ENCODE measurements at places on chromosomes 7 and 10.

GRCh38 chr7:15784694-15785030, 98.2 kb upstream of the MEOX2 start:
- no peak for DNase-seq

- no peak for DNase-seq
Measured at GRCh38 chr7:155667241-155667829, 22.9 kb downstream of the RBM33 start.

GRCh38 chr10:51772387-51772786, 73.0 kb upstream of the CSTF2T start:
- DNase-seq = no peak

- no peak for DNase-seq
Measured at GRCh38 chr10:47198221-47198620, 101.8 kb upstream of the GDF10 start.

GRCh38 chr10:64113375-64113774, 592.2 kb downstream of the REEP3 start:
- DNase-seq = no peak

- DNase-seq = no peak
Measured at GRCh38 chr7:137618748-137619147, 228.0 kb downstream of the DGKI start.

- no peak for DNase-seq
Measured at GRCh38 chr7:42002654-42003053, 234.4 kb downstream of the GLI3 start.

- DNase-seq = no peak
Measured at GRCh38 chr10:98340261-98340939, 72.4 kb upstream of the LOXL4 start.

- DNase-seq = no peak
Measured at GRCh38 chr7:75756206-75756990, 15.6 kb downstream of the CCL26 start.

DNA sequence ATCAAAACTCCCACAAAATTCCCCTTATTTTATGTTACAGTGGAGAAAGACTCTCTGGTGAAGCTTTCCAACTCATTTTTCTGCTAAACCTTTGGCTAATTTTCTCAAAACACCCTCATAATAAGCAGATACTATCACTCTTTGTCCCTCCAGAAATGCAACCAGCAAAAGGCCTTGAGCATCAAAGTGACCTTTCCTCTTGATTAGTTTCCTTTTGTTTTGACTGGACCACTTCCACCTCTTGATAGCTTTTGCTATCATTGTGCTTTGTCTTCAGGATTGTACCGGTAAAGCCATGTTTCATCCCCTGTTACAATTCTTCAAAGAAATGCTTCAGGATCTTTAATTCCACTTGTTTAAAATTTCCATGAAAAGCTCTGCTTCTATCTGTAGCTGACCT, 115.1 kb upstream of the SLC13A1 start:
- no peak for DNase-seq

- DNase-seq = no peak
Measured at GRCh38 chr7:37445790-37446189, 2.9 kb downstream of the ELMO1 start.

DNA sequence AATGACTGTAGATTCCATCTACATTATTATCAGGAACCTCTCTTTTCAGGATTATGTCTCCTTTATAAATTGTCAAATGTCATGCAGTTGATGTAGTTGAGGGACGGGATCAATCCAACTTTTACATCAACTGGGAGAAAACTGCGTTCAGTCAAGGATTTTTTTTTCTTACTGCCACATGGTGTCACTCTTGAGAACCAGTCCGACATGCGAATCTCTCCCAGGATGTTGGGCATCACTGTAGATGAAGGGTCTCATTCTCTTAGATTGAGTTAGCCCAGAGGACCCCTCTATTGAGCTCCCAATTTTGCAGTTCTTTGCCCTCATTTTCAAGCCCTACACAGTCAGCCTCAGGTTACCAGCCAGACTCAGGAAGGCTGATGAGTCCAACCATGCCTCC, 120.3 kb upstream of the PTPRZ1 start:
- DNase-seq = no peak

GRCh38 chr7:69259445-69259844, 338.8 kb upstream of the AUTS2 start:
- no peak for DNase-seq

- DNase-seq = no peak
Measured at GRCh38 chr7:90689260-90689659, 93.1 kb downstream of the CDK14 start.

- DNase-seq = no peak
Measured at GRCh38 chr10:77715088-77715487, 77.5 kb upstream of the KCNMA1 start.

DNA sequence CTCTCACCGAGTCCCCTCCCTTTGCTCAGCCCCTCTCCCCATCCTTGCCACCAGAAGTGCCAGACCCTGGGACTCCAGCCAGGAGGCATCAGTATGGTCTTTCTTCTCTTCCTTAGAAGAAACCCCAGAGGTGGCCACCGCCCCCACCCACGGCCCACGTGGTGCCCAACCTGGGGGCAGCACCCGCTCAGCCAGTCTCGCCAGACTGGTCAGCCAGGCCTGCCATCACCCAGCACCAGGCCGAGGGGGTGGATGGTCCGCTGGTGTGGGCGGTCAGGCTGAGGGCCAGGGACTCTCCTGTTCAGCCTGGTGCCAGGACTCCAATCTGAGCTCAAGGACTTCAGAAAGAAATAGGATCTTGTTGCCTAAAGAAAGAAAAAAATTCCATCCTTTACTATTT, 5.8 kb upstream of the CLDN4 start:
- no peak for DNase-seq

DNA sequence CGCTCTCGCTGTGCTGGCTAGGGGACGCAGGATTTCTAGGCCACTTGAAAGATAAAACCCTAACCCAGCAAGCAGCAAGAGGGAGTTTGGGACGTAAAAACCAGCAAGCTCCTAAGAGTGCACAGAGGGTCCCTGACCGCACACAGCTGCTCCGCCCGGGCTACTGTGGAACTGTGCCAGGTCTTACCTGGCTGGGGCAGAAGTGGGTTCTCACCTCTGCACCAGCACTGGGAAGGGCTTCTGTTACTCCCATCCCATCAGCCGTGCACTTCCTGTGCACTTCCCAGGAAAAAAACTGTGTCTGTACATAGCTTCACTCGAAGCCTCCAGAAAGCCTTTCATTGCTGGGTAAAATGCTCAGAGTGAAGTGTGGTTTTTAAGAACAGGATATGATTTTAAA, 45.9 kb upstream of the PTF1A start:
- DNase-seq = no peak

DNA sequence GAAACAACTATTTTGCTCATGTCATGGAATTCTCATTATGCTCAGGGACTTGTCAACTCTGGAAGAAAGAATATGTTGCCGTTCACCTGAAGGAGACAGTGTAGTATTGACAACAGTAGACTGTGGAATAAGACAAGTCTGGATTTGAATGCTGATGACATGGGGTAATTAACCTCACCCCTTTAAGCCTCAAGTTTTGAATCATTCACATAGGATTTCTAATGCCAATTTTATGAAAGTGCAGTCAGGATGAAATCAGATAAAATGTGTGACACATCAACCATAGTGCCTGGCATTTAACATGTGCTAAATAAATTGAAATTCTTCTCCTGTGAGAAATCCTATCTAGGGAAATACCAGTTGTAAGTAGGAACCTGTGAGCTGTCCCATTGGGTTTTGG, 305.8 kb downstream of the KIF20B start:
- no peak for DNase-seq

- no peak for DNase-seq
Measured at GRCh38 chr10:86245015-86245394, 121.6 kb downstream of the GRID1 start.

- no peak for DNase-seq
Measured at GRCh38 chr10:133143200-133143533, 16.9 kb upstream of the KNDC1 start.
